ENCODE measurements at places on chromosomes 4 and X. TPM values are rescaled to one million over a fixed set of nuclear protein-coding genes. Genes with fewer than 3 reads are reported as not detected.

- no peak for DNase-seq
Observed at GRCh38 chr4:158884280-158884679, 115.5 kb downstream of the FNIP2 start.

GRCh38 chrX:19990151-19990555 lies 708 bp downstream of the BCLAF3 start:
- peak; percentile 2 for DNase-seq

The TLR8 gene
- total RNA-seq = not detected

The RNF212 gene
- total RNA-seq = 0.64 TPM

DNA sequence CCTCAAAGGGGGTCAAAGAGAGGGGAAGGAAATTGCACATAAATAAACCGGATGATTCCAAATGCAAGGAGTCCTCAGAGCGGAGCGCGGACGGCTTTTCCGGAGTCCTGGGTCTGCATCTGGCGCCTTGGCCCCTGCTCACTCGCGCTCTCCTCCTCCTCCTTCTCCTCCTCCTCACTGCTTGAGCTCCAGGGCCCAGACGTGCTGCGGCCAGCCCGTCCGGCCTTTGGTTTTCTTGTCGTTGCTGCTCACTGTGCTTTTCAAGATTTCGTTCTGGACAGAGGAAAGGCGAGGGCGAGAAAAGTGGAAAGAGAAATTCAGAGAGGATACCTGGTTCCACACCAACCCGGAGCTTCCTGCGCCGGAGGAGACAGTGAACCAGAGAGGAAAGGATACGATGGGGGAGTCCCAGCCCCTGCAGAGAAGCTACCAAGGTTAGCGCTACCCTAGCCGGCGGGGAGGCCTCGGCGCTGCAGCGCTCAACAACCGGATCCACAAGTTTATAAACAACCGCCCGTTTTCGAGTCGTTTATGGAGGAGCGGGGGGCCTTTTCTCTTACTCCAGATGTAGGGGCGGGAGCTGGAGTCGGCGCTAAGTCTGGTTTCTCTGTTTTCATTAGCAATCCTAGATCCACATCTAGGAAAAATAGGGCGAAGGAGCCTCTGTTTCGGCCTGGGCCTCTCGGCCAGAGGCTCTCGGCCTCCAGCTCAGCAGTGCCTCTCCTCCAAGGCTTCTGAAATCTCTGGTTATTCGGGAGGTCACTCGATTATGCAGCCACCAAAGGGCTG lies 2.7 kb downstream of the HAND2 start:
- no peak for DNase-seq

DNA sequence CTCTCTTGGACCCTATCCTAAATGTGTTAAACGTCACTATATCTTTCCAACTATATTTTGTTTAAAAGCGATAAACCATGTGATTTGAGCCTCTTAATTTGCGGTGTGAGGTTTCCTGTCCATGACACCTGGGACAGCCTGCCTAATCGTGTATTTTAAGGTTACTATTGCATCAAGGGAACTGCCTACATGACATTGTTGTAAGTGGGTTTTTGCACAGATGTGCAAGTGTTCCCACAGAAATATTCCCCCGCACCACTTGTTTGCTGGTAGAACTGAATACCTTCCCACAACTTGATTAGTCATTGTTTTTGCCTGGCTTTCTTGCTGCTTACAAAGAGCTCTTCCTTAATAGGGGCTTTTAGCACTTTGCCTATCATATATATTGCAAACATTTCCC lies 5.1 kb upstream of the FAM184B start:
- DNase-seq = peak; percentile 18

GRCh38 chr4:154741131-154741665 lies 2.6 kb upstream of the LRAT start:
- DNase-seq = no peak

GRCh38 chr4:185640811-185641675 lies 105.7 kb upstream of the PDLIM3 start:
- DNase-seq = peak; percentile 74

GRCh38 chr4:8224975-8225625 lies 26.0 kb downstream of the SH3TC1 start:
- no peak for DNase-seq

- DNase-seq = no peak
Observed at GRCh38 chrX:140822861-140823260, 113.3 kb downstream of the LINC00632 start.

DNA sequence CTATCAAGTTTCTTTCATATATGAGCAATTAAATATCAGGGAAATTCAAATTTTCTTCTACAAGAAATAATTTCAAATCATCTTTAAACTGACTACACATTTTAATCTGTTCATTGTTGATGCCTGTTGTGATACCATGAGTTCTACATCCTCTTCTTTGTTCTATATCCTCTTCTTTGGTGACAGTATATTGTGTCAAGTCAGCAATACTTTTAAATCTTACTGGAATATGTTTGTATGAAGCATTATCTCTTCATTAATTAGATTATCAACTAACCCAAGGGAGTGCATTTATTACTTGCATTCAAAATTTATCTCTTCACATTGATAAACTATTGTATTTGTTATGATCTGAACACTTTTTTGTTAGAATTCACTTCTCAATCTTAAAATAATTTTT lies 275.0 kb upstream of the INTU start:
- DNase-seq = no peak

DNA sequence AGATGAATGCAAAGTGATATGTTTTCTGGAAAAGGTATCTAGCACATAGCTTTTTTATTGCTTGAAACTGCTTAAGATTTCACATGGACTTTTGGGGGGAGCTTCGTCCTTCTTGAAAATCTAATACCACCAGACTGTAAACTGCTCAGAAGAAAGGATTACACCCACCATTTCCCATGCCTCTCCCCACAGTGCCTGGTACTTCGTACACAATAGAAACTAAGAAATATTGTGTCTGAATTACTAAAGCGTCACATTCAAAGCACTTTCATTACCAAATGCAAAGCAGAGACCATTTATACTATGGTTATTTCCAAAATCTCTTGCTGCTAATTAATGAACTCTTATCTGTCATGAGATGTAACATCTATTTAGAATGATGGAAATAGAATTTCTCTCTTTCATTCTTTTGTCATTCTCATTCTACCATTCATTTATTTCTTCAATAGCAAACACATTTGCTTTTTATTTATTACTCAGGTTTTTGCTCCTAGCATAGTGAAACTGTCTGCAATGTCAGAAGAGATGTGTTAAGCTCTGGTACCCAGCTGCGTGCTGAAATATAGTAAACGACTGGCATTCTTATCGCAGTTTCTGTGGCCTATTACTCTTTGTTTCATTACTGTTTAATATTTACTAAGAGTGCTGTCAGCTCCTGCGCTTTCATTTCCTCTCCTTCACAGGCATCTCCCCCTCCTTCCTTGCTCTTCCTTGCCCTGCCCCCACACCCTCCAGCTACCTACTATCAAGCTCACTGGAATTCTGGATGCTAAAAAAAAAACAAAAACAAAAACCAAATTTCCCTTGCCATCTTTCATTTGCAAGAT lies 51.4 kb upstream of the RAPGEF2 start:
- DNase-seq = no peak

Data from bronchial epithelial cell (primary cell).